ENCODE measurements at places on chromosomes 7 and 10. TPM values are rescaled to one million over a fixed set of nuclear protein-coding genes. Genes with fewer than 3 reads are reported as not detected.

DNA sequence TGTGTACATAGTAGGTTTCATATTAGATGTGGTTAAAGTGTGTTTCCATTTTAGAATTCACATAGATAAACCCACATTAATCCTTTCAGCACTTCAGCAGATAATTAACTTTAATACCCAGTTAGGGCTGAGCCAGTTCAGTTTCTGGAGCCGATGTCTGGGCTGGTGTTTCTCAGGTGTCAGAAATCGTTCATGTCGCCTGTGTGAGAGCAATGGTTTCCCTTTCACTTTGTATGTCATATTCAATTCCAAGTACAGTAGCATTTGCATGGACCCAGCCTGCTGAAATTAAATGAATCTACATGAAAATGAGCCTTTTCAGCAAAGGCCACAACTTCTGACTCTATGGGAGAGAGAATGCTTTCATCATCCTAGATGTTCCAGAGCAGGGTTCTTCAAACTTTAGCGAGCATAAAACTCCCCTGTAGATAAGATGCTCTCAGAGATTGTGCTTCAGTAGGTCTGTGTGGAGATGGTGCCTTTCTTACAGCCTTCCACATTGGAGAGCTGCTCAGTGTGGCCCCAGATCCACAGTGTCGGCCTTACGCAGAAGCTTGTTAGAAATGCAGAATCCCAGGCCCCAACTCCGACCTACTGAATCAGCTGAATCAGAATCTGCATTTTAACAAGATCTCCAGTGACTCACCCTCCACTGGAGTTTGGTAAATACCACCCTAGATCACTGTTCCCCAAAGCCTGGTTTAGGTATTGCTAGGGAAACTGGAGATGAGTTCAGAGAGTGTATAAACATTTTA lies 19.6 kb downstream of the WIPF3 start:
- no peak for DNase-seq
- H3K27me3 ChIP-seq, result peaks cover 4% of the 10 kb centered on the region

The LLCFC1 gene
- not detected for total RNA-seq

The MMD2 gene
- total RNA-seq, result not detected

DNA sequence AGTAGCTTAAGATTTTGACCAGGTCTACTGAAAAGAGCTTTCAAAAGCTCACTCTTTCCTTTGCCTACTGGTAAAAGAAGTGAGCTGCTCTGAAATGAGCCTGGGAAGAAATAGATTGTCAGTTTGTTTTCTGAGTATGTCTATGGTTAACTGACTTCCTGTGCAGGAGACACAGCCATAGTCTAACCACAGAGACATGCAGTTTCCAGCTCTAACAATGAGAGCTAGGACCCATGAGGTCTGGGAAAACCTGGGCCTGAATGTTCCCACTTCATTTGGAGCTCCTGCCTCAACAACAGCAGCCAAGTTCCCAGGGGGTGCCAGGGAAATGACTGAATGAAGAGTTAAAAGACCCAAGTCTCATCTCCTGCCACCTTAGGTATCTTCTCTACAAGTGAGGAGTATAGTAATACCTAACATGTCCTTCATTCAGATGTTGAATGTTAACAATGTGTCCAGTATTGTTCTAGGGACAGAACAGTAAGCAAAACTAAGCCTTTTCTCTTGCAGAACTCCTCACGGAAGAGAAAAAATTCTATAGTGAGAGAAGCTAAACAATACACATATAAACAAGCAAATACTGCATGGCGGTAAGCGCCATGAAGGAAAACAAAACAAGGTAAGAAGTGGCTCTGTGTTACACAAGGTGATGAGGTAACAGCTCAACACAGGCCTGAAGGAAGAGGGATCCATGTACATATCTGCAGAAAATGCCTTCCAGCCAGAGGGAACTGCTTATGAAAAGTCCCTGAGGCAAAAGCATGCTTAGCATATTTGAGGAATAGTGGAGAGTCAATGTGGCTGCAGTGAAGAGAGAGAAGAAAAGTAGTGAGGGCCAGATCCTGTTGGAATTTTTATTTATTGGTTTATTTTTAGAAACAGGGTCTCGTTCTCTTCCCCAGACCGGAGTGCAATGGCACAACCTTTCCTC lies 26.4 kb upstream of the ANKRD1 start:
- H3K4me3 ChIP-seq, result no peak overlapping the region
- no peak overlapping the region for H3K27ac ChIP-seq
- no peaks in the 10 kb centered on the region for H3K36me3 ChIP-seq
- H3K4me1 ChIP-seq, result peaks cover 9% of the 10 kb centered on the region
- H3K27me3 ChIP-seq, result no peaks in the 10 kb centered on the region
- DNase-seq, result peak; percentile 8

DNA sequence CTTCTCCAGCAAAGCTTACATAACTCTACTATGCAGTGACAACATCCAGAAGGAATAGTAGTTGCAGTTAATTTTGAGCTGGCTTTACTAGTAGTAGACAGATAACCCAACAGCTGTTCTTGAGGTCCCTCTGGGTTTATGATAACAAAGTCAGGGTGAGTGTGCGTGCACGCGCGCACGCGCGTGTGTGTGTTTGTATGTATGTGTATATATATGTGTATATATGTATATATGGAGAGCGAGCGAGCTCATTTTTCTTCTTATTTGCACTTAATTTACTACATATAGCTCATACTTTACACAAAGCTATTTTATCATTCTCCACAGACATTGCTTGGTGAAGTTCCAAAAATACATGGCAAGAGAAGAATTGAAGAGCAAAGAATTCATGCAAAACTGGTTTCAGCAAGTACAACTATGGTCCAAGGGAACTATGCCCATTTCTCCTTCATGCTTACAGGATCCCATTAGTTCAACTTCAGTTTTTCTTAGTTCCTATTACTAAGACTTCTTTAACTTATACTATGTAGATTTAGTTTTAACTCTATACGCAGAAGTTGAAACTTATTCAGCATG lies 105.9 kb upstream of the TMEM168 start:
- no peak for DNase-seq
- H3K27ac ChIP-seq, result no peak overlapping the region
- no peaks in the 10 kb centered on the region for H3K27me3 ChIP-seq
- H3K4me3 ChIP-seq, result no peak overlapping the region
- peaks cover 25% of the 10 kb centered on the region for H3K36me3 ChIP-seq

The NPY4R2 gene
- total RNA-seq, result not detected

DNA sequence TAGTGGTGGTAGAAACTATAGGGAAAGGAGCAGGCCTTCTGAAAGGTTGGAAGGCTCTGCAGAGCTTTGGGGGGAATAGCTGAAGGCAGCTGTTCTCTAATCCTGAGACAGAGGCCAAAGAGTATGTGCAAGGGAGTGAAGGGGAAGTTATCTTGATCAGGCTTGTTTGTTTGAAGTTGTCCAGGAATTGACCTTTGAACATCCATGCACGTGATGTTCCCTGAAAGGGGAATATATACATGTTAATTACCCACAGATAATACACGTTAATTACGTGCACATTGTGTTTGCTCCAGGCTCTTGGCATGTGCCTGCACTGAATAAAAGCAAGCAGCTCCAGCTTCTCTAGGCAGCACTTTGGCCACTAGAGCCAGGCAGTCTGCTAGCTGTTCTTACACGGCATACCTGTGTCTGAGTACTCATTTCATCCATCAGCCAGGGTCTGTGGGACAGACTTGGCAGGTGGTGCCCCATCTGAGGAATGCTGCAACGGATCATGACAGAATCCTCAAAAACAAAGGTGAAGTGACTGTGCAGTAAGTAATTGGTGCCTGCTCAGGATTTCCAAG lies 18.0 kb upstream of the STARD3NL start:
- H3K27ac ChIP-seq, result no peak overlapping the region
- no peaks in the 10 kb centered on the region for H3K36me3 ChIP-seq

The PTER gene
- total RNA-seq, result 15.0 TPM

GRCh38 chr10:43028143-43028542 lies 48.7 kb upstream of the RET start:
- no peaks in the 10 kb centered on the region for H3K27me3 ChIP-seq
- no peaks in the 10 kb centered on the region for H3K4me1 ChIP-seq
- no peak for DNase-seq
- H3K4me3 ChIP-seq, result no peak overlapping the region
- H3K36me3 ChIP-seq, result no peaks in the 10 kb centered on the region

Measured in activated naive CD4-positive, alpha-beta T cell treated with anti-CD3 and anti-CD28 coated beads for 36 hours (primary cell).